Activated CD8-positive, alpha-beta T cell treated with anti-CD3 and anti-CD28 coated beads for 36 hours (primary cell): ENCODE measurements at places on chromosomes 16 and 17. TPM values are rescaled to one million over a fixed set of nuclear protein-coding genes. Genes with fewer than 3 reads are reported as not detected.

- peak; percentile 16 for DNase-seq
Measured at GRCh38 chr16:27690608-27691007, 140.7 kb downstream of the KATNIP start.

DNA sequence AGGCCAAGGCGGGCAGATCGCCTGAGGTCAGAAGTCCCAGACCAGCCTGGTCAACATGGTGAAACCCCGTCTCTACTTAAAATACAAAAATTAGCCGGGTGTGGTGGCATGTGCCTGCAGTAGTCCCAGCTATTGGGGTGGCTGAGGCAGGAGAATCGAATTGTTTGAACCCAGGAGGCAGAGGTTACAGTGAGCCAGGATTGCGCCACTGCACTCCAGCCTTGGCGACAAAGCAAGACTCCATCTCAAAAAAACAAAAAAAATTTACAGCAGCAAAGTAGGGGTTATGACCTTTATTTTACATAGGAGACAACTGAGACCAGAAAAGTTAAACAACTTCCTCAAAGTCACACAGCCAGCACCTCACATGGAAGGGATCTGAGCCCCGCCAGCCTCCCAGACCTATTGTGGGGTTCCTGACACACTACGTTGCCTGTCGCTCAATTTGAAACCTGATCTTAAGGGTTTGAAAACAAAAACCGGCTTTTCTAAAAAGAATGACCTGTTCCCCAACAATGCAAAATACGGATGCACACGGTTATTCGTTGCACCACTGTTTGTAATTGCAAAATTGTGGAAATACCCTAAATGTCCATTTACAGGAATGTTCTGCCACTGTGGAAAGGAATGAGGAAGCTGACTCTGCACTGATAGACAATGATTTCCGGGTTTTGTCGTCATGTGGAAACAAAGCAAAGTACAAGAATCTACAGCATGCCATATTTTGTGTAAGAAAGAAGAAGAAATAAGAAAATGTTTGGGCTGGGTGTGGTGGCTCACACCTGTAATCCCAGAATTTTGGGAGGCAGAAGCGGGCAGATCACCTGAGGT lies 77.2 kb downstream of the CNGB1 start:
- DNase-seq: no peak

DNA sequence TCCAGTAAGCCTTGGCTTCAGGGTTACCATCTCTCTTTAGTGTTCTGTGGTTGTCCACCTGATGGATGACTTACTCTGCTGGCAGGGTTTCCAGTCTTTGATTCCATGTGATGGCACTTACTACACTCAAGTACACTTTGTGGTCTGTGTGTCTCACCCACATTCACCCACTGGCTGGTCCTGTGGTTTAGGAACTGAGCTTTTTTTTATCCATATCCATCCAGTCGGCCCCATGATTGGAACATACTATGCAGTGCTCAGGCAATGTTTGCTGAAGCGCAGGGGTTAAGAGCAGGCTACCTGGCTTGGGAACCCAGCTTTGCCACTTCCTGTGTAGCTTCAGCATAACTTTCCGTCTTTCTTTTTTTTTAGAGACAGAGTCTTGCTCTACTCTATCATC lies 2.8 kb upstream of the FUS start:
- peak; percentile 84 for DNase-seq

- peak; percentile 83 for DNase-seq
Measured at GRCh38 chr17:5249615-5250014, 15.0 kb upstream of the SCIMP start.

DNA sequence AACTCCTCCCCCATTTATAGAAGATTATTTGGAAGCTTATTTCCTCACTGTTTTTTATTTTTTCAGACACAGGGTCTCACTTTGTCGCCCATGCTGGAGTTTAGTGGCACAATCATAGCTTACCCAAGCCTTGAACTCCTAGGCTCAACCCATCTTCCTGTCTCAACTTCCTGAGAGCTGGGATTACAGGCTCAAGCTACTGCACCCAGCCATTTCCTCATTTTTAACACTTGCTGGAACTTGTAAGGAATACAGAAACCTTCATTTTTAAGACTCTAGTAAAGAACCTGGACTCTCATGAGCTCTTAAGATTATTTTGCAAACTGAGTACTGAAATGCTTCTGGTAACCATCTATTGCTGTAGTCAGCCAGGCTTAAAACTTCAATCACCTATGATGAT lies 29.9 kb downstream of the KANSL1 start:
- no peak for DNase-seq

DNA sequence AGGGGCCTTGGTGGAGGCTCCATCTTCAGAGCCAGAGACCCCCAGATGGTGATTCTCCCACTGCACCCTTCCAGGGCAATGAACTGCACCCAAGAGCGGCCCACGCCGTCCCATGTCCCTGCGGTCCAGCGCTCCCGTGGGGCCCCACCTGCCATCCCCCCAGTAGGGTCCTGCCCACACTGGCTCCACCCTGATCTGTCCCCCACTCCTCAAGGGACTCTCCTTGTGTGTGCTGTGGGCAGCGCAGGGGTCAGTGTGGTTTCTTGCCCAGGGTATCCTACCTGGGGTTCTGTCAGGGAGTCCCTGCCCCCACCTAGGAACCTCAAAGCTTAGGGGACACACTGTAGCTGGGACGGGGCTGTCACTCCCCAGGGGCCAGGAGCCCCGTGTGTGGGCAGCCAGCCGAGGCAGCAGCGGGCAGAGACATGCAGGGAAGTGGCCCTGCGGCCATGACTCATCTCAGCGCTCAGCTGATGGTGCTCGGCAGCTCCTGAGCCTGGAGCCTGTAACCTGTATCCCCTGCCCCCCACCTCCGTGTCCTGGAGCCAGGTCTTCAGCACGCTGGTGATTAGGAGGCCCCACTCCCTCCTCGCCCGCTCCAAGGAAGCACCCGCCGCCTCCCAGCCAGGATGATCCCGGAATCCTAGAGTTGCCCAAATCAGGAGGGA lies 35.7 kb upstream of the SSTR5 start:
- DNase-seq: no peak

- DNase-seq: no peak
Measured at GRCh38 chr17:17621254-17621653, 29.7 kb upstream of the PEMT start.

DNA sequence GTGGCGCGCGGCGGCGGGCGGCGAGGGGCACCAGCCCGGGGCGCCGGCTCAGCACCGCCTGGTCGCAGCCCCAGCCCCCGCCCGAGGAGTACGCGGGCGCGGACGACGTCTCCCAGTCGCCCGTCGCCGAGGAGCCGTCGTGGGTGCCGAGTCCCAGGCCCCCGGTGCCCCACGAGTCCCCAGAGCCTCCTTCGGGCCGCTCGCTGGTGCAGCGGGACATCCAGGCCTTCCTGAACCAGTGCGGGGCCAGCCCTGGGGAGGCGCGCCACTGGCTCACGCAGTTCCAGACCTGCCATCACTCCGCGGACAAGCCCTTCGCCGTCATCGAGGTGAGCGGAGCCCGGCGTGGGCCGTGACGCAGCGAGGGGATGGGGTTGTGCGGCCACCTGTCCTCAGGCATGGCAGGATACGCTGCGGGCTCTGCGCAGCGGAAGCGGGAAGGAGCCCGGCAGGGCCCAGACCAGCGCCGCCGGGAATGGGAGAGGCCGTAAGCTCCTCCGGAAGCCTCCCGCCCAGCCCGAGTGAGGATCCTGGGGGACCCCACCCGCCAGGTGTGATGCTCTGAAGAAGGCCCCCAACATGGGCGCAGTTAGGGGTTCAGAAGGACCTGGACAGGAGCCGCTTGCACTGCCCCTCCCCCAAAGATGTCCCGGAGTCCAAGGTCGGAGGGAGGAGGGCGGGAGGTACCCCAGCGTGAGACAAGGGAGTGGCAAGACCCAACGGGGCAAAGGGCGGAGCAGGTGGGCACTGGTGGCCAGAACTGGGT lies 522 bp downstream of the NAGS start:
- DNase-seq: peak; percentile 41

DNA sequence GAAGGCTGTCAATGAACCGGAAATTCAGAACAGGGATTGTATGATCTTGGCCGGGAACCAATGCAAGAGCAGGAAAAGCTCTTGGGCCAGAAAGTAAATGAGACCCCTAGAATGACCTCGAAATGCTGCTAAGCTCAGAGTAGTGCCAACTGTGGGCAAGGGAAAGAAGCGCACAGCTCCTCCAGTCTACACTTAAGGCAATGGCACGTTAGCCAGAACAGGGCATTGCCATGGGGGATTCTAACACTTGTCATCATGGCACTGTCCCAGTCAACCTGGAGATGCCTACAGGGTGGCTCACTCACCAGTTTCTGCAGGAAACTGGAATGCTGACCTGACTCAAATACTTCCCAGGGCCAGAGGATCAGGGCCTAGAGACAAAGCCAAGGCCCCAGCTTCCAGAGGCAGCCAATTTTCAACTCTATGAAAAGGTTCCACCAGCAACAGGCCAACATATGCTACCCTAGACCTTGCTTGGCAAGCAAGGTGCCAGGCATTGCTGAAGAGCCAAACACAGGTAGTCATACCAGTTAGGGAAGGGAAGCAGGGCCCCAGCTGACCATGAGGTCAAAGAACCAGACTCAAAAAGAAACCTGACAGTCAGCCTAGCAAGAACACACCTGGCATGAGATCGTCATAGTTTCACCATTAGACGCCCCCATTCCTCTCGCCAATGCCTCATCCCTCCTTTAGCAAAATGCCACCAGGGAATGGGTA lies 34.9 kb downstream of the ARHGAP17 start:
- peak; percentile 49 for DNase-seq

DNA sequence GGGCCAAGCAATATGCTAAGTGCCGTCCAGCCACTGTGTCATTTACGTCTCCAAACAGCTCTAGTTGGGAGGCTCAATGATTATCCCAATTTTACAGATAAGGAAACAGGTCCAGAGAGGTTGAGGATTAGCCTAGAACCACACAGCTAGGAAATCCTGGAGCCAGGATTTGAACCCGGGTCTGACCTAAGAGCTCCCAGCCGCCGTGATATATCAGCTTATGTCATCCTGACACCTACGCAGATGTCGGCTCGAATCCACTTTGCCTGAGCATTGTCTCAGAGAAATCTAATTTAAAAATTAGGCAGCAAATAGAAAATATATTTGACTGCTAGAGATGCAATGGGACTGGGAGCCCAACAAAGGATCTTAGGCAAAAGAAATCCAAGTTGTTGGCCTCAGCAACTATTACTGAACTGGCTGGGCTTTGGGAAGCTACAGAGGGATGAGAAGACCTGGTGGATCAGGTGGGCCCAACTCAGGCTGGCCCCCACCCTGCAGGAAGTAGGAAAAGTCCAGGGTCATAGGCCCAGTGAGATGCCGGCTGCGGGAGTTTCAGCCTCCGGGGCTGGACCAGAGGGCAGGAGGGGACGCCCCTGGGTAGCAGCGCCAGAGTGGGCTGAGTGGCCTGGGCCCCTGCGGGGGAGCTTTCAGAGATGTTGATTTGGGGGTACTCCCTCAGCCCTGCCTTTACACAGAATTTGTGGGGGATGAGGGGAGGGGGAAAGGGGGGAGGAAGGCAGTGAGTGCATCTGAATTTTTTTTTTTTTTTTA lies 35.1 kb upstream of the IL21R start:
- DNase-seq: peak; percentile 49

DNA sequence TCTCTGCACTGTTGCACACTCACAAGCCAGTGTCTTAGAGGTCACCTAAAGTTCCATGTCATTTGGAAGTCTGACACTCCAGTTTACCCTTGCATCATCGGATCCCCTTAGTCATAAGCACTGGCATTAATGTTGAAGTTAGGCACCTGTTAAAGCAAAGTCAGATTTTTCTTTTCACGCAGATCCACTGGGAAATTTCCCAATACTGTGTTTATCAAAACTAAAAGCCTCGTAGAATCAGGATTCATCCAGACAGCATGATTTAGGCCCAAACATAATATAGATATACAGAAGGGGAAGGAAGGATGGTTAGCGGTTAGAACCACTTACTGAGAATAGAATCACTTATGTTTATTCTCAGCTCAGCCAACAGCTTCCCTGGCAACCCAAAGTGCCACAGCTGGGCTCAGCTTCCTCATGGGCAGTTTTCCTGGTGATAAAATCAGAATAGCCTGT lies 30.1 kb upstream of the HAPSTR1 start:
- no peak for DNase-seq

DNA sequence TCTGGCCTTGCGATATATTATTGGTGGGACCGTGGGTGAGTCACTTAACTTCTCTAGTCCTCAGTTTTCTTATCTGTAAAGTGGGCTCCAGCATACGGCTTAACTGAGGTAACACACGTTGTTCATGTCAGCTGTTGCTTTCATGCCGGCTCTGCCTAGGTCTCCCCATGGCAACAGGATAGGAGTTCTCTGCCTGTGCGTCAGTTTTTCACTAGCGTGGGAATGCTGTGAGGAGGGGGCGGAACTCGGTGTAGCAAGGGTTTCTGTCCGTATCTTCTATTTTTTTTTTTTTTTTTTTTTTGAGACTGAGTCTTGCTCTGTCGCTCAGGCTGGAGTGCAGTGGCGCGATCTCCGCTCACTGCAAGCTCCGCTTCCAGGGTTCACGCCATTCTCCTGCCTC lies 758.5 kb upstream of the RBFOX1 start:
- no peak for DNase-seq

DNA sequence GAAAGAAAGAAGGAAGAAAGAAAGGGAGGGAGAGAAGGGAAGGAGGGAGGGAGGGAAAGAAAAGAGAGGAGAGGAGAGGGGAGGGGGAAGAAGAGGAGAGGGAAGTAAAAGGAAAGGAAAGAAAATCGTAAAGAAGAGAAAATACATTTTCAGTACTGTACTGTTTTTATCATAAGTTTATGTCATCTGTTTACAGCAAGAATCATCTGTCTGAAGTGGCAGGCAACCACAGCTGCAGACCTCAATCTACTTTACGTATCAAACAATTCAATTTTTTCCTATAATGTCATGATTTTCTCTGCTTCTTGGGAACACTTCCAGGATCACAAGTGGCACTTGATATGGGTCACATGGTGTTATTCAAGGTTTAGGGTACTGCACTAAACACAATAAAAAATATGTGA lies 58.3 kb downstream of the USP32 start:
- DNase-seq: no peak

- DNase-seq: peak; percentile 100
Measured at GRCh38 chr16:22190081-22190775, 15.8 kb upstream of the EEF2K start.

DNA sequence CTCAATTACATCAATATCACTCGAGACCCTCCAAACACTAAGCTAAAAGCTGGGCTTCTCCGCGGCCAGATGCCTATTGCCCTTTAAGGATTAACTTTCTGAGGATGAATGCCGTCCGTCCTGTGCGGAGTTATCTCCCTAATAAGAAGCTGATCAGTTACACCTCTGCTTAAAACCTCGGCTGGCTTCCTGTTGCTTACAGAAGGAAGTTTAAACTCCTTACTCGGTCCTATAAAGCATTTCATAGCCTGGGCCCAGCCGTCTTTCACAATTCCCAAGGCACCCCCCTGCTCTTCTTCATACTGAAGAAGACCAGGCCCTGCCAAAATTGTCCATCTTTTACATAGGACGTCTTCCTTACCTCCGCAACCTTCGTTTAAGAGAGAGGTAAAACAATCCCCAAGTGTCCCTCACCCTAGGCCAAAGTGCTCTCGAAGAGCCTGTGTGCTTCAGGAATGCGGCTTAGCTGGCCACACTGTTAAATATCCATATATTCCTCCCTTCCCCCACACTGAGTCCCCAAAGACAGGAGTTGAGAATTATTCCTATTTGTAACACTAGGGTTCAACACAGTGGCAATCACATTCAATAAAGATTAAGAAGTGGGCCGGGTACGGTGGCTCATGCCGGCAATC lies 112.6 kb upstream of the IRX5 start:
- no peak for DNase-seq

- DNase-seq: no peak
Measured at GRCh38 chr17:58289869-58290268, 9.1 kb upstream of the MPO start.

Gene IL34
- not detected for total RNA-seq

Gene DHX58
- 36.2 TPM for total RNA-seq

Gene KRTAP2-1
- not detected for total RNA-seq

Gene PHF12
- 52.6 TPM for total RNA-seq

Gene TEX14
- 0.23 TPM for total RNA-seq

Gene ABHD15
- total RNA-seq: 10.1 TPM

Gene CLDN7
- total RNA-seq: 1.7 TPM
